ENCODE measurements at places on chromosomes 11 and 22. TPM values are rescaled to one million over a fixed set of nuclear protein-coding genes. Genes with fewer than 3 reads are reported as not detected.

FAM118A gene
- total RNA-seq: 57.0 TPM

MUC15 gene
- total RNA-seq: not detected

PHOX2A gene
- total RNA-seq: not detected

BTG4 gene
- not detected for total RNA-seq

ACR gene
- total RNA-seq: not detected

MUC2 gene
- total RNA-seq: not detected

HTATIP2 gene
- 2.8 TPM for total RNA-seq

FAM111A gene
- total RNA-seq: 13.8 TPM

CATSPERZ gene
- 3.8 TPM for total RNA-seq

SERPIND1 gene
- 1.3 TPM for total RNA-seq

LRRC56 gene
- total RNA-seq: 1.9 TPM

DBX1 gene
- total RNA-seq: not detected

ISX gene
- not detected for total RNA-seq

MAPK8IP2 gene
- 70.4 TPM for total RNA-seq

SUSD2 gene
- total RNA-seq: 0.31 TPM

LRRC32 gene
- total RNA-seq: 1.3 TPM

CPSF7 gene
- total RNA-seq: 50.4 TPM

BRSK2 gene
- 54.5 TPM for total RNA-seq

METTL15 gene
- total RNA-seq: 23.8 TPM

Data from parietal lobe (tissue), 2 donors.